ENCODE measurements at places on chromosomes 4 and X.

GRCh38 chr4:179843370-179843769 is 2399.8 kb upstream of the TENM3 start:
- no peak for DNase-seq

DNA sequence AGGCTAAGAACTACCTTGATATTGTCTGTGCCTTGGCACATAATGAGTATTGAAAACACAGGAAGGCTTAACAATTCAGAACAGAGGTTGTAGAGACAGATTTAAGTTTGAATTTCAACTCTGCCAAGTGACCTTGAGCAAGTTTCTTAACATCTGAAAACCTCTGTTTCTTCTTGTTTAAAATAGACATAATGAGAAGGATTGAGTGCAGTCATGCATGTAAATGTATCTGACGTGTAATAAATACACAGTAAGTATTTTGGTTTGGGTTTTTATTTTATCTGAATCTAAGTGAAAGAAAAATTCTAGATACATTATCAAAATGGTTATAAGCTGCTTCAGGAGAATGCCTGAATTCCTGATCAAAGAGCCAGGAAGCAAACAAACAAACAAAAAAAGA is 111.9 kb downstream of the ANXA5 start:
- no peak for DNase-seq

DNA sequence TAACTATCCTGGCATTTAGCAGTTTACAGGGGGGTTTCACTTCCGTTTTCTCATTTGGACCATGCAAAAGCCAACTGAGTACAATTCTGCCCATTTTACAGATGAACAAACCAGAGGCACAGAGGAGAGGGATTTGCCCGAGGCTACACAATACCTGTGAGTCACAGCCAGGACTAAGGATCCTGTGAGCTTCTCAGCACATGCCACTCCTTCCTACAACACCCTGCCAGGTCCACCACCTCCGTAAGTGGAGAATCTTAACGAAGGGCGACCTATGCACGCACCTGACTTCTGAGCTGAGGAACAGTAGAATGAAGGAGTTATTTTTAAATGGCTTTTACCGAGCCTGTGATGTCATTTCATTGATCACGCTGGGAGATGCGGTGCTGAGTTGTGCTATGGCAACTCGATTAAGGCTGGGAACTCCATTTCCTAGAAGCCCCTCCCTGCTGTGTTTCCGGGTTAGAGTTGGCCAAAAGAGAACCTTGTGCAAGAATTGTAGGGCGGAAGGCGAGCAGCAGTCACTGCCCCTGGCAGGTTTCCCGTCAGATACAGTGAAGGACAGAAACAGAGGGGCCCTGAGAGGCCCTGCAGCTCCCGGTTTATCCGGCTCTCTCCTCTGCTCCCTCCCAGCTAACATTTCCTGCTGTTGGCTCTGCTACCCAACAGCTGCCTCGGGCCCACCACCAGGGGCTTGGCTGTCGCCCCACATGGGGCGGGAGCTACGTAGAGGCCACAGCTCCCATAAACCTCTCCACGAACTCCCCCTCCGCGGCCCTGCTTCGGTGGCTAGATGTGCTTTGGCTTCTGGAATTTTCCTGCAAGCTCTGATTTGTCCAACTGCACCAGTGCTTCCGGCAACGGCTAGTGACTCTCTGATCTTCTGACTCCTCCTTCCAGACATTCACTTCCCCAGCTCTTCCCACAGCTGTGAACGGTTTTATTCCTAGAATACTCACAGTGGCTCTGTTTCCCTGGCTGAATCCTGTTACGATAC is 75.1 kb upstream of the USP9X start:
- DNase-seq = peak; percentile 81

GRCh38 chr4:24923002-24923401 is 10.2 kb upstream of the CCDC149 start:
- no peak for DNase-seq

DNA sequence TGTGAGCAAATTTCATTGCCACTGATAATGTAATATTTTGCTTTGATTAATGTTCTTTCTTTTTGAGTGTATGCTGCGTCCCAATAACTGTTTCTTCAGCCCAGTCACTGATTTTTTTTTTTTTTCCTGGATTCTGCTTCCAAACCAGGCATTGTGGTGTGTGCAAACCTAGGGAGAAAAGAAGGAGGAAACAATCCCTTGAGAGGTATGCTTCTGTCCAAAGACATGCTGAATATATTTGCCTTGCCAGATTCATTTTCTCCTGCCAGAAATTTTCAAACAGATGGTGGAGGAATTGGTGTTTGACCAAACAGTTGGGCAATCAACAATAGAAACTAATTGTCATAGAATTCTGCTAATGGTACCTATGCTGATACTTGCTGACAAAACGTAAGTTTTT is 753.6 kb downstream of the RPA4 start:
- no peak for DNase-seq

- DNase-seq = peak; percentile 15
Measured at GRCh38 chr4:173793937-173794510, 264.0 kb upstream of the HAND2 start.

GRCh38 chr4:127143460-127144195 is 489.1 kb upstream of the INTU start:
- peak; percentile 89 for DNase-seq

DNA sequence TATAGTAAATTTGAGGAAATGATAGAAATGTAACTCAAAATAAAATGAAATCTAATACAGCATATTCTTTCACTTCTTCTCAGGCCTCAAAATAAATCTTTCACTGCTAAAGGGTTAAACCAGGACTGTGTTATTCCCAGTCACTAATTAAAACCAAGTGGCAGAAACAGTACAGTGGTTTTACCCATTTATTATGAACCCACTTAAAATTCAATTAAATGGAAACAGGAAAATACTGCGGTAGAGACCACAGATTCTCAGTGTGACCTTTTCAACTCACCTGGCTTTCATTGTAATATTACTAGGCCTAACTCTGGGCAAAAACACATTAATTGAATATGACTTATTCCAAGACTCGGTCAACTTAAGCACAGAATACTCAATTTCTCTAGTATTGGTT is 176.5 kb upstream of the DKK2 start:
- peak; percentile 33 for DNase-seq

DNA sequence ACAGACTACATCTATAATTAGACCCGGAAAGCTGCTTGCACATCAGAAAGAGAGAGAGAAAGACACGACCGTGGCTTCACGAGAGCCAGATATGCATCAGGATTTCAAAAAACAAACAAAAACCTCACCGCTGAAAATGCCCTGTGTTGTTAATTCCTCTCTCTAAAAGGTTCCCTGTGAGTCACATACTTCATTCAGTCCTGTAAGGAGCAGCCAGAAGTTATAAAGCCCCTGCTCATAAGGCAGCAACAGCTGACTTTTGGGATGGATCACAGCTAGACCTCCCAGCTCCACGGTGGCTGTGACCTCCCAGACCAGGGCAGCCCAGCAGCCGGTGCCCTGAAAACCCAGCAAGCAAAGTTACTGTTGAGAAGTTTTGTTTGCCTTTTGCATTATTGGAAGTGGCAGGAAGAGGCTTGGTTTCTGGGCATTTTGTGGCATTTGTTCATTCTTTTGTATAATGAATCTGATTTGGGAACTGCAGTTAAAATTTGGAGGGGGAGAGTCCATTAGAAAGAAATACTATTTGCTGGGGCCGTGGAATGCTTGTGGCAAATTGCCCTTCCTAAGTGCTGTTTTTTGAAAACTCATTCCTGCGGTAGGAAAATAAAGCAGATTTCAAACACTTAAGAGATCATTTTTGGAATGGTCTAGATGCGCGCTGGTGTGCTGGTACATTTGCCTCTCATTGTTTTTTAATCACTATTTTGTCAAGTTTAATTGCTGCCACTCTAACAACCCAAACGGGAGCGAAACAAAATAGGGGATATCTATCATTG is 520.4 kb downstream of the BCOR start:
- DNase-seq = peak; percentile 17

DNA sequence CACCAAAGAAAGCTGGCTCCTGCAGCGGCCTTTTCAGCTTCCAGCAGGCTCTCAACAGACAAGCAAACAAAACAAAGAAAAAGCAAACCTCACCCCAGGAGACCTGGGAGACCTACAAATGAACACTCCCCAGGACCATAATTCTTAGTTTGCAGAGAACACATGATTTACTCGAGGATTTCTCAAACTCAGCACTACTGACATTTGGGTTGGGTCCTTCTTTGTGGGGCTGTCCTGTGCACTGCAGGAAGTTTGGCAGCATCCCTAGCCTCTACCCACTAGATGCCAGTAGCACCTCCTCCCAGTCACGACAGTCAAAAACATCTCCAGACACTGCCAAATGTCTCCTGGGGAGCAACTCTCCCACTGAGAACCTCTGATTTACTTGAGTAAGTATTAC is 21.9 kb downstream of the APOO start:
- DNase-seq = no peak

DNA sequence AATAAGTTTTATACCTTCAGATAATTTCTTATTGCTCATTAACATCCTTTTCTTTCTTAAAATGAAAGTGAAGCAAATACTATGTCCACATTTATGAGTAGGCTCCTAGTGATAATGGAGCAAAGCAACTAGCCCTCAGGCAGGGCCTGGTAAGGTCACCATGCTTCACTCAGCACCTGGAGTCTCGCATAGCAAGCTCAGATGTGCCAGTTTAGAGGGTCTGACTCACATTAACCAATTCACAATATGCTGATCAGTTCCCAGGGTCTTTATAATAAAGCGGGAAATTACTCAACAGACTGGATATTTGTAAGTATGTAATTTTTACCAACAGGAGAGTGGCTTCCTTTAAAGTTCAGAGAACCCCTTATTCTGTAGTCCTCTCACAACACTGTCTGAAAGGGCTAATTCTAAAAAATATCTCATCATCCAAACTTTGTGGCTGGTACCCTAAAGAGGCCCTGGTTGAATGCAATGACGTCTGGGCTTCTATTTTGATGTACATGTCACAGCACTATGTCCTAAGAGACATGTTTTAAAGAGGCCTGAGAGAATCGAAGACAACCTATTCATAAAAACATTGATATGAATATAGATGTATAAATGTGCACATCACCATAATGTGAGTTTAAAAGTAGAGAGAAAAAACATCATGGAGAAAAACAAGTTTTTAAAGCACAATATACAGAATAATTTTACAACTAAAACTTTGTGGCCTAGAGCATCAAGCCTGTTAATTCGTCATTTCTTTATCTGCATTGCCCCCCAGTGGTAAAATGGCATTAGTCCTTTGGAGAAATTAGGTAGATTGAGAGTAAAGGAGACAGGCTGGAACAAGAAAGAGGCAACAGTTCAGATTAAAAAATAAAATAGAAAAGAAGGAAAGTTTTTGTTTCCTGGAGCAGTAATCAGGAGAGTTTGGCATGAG is 44.3 kb downstream of the IL21 start:
- DNase-seq = peak; percentile 50

DNA sequence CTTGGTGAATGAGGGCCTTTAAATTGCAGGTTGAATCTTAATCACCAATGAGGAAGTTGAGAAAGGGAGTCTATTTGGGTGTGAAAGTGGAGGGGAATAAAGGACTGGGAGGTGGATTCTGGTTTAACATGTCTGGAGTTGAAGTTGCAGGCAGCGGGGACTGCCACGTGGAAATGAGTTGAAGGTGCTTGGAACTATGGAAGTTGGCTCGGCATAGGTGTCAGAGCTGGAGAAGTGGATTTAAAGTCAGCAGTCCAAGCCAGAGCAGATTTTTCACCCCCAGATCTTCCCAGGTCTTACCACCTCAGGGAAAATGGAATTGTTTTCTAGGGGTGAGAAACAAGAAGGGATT is 44.9 kb downstream of the TIGD4 start:
- DNase-seq = no peak

DNA sequence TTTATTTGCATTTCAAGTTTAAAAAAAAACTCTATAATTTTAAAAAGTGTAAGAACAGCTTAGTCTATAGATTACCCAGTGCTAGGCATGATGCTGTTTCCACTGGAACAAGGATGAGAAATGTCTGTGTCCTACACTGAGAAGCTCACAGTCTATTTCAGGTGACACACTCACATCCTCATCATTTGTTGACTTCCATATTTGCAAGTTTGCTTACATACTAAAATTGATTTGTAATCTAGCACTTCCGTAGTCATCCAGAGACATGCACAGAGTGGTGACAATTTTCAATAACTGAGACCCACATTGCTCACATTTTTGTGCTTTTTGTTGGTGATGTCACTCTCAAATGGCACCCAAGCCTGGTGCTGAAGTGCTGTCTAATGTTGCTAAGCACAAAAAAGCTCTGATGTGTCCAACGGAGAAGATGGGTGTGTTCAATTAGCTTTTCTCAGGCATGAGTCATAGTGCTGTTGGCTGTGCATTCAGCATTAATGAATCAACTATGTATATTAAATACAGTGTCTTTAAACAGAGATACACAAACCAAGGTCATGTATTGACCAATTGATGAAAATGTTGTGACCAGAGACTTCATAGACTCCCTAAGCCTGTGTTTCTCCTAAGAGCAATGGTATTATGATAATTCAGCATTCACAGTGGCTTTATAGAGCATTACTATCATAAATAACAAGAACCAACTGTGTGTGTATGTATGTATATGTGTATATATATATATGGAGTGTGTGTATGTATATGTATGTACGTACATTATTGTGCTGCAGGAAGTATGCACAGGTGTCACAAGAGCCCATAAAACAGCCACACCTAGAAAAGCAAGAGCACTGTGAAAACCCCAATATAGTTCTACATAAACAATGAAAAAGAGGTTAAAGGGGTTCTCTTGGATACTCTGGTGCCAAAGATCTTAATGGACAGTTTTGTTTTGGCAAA is 31.2 kb upstream of the VCX3B start:
- peak; percentile 2 for DNase-seq

GRCh38 chr4:54230484-54231418 is 1.7 kb downstream of the PDGFRA start:
- peak; percentile 44 for DNase-seq

- DNase-seq = peak; percentile 18
Measured at GRCh38 chrX:15524417-15524816, 23.8 kb downstream of the BMX start.

- no peak for DNase-seq
Measured at GRCh38 chrX:150863191-150863590, 35.3 kb downstream of the CD99L2 start.

DNA sequence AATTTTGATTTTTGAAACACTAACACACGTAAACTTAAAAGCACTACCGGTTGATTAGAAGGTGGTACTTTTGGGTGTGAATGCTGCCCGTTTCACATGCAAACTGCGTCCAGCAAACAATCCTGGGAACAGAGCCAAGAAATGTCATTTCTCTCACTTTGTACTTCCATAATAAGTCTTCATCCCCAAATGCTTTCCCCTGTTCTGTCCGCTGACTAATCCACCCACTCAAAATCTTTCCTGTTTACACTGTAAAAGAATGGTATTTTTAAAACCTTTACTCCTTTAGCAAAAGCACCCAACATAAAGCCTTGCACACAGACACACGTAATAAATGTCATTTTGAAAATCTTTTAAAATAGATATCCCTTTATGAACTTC is 39.1 kb upstream of the PDLIM5 start:
- DNase-seq = peak; percentile 68
